ENCODE measurements at places on chromosomes 16 and 17.

DNA sequence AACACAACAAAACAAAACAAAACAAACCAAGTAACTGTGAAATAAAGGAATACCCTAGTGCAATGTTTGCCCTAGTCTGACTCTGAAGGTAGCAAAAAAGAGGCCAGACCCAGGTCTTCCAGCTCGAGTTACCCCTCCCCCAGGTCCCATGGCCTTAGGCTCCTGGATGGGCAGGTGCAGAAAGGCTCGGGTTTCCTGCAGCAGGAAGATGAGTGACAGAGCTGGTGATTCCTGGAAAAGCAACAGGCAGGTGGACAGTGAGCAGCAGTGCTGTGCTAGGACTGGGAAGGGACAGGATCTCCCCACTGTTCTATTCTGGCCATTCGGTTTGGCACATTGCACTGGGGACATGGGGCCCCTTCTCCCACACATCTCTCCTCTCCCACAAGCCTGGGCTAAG is 42.9 kb upstream of the MRTFB start:
- DNase-seq: no peak

GRCh38 chr16:88534638-88535190 is 35.5 kb upstream of the ZC3H18 start:
- DNase-seq: no peak

- DNase-seq: no peak
Observed at GRCh38 chr16:56980792-56981724, 8.3 kb upstream of the NLRC5 start.

DNA sequence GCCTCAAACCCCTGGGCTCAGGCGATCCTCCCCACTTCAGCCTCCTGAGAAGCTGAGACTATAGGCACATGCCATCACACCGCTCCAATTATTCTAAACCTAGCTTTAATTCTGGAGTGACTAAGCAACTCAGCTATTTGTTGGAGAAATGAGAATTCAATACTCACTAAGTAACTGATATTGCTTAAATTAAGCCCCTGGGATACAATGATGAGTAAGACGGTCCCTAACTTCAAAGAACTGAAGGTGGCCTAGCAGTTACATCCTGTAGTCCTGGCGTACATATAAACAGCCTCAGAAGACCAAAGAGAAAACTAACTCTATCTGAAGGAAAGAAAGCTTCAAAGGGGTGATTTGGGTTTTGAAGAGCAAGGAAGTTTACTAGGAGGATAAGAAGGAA is 25.0 kb downstream of the XPO6 start:
- no peak for DNase-seq

GRCh38 chr17:61514491-61514890 is 62.3 kb downstream of the TBX4 start:
- DNase-seq: no peak

- no peak for DNase-seq
Observed at GRCh38 chr16:6099102-6099501, 1001.5 kb upstream of the EEF2KMT start.

GRCh38 chr17:68461589-68461988 is 4.3 kb upstream of the WIPI1 start:
- DNase-seq: no peak

- DNase-seq: no peak
Observed at GRCh38 chr17:15886804-15887203, 58.1 kb upstream of the ADORA2B start.

DNA sequence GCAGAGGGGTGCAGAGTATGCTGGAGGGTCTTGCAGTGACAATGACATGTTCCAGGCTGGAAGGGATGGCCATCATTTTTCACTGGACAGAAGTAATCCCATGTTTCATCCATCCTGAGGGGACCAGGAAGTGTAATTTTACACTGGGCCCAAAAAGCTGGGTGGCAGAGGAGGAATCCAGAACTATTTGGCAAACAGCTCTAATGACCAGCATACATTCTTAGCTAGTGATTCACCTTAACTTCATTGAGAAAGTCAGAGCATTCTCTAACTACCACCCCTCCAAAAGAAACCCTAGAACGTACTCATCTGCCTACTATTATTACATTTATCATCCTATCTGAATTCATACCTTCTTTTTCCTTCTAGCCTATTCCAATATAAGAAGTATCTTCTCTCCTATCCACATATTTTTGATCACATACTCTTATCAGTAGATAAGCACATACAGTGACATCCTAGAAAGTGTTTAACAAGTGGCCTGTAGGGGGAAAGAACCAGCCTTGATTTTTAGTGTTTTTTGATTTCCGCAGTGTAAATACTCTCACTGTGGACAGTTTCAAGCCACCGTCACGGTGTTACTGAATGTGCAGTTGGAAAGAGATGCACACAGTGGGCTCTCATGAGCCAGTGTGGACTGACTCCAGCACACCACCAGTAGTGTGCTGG is 118.1 kb downstream of the FTO start:
- DNase-seq: no peak

- DNase-seq: no peak
Observed at GRCh38 chr16:58699151-58699550, 14.6 kb upstream of the SLC38A7 start.

- no peak for DNase-seq
Observed at GRCh38 chr17:28466001-28466400, 7.4 kb upstream of the SLC13A2 start.

- DNase-seq: no peak
Observed at GRCh38 chr17:1697681-1698080, 12.5 kb downstream of the TLCD2 start.

DNA sequence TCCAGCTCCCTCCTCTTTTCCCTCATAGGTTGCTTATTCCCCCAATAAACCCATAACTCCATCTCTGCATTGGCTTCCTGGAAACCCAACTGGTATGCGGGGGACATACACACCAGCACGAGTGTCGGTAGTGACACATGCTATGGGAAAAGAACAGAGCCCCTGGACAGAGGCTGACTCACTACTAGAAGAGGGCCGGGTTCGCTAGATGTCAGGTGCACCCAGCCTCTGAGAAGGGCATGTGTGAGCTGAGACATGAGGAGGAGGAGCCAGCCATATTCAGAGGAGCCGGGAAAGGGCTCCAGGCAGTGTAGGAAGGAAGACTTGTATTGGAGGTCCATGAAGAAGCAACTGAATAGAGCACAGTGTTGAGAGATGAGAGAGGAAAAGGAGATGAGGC is 241.1 kb downstream of the SOX9 start:
- DNase-seq: no peak

DNA sequence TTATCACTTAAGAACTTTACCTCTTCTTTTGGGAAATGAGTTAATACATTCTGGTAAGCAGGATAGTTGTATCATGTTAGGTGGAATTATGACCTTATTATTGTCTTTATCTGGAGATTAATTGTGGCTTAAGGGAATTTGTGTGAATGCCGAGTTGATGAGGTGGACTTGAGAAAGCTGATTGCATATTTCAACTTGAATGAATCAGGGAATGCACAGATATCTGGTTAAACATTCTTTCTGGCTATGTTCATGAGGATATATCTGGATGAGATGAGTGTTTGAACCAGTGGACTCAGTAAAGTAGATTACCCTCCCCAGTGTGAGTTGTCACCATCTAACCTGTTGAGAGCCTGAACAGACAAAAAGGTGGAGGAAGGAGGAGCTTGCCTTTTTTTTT is 326.1 kb upstream of the GOT2 start:
- DNase-seq: no peak

- DNase-seq: peak; percentile 13
Observed at GRCh38 chr16:25692742-25693508, 1.2 kb downstream of the HS3ST4 start.

- peak; percentile 46 for DNase-seq
Observed at GRCh38 chr16:47780213-47780875, 319.2 kb downstream of the PHKB start.

- DNase-seq: no peak
Observed at GRCh38 chr17:15954222-15954621, 9.3 kb downstream of the ADORA2B start.

GRCh38 chr16:85755929-85756768 is 5.3 kb upstream of the C16orf74 start:
- no peak for DNase-seq

GRCh38 chr17:19242926-19243325 is 5.8 kb downstream of the EPN2 start:
- DNase-seq: no peak

- peak; percentile 85 for DNase-seq
Observed at GRCh38 chr16:83689385-83689831, 118.4 kb upstream of the HSBP1 start.

Data from NCI-H82 (cell line).